ENCODE measurements at places on chromosomes 3 and 15. TPM values are rescaled to one million over a fixed set of nuclear protein-coding genes. Genes with fewer than 3 reads are reported as not detected.

CHRM5 gene
- total RNA-seq: 0.94 TPM

SNX33 gene
- 8.3 TPM for total RNA-seq

SLITRK3 gene
- 0.16 TPM for total RNA-seq

CFAP91 gene
- 28.3 TPM for total RNA-seq

SNTN gene
- total RNA-seq: not detected

CYP8B1 gene
- total RNA-seq: not detected

SMCO1 gene
- total RNA-seq: 0.25 TPM

IL5RA gene
- 0.87 TPM for total RNA-seq

INSYN1 gene
- 15.9 TPM for total RNA-seq

FETUB gene
- total RNA-seq: not detected

SCN5A gene
- total RNA-seq: 0.99 TPM

ZNF620 gene
- total RNA-seq: 4.2 TPM

PTX3 gene
- total RNA-seq: 0.24 TPM

ARPIN gene
- total RNA-seq: 14.3 TPM

GSK3B gene
- total RNA-seq: 65.1 TPM

MESP2 gene
- 2.2 TPM for total RNA-seq

C3orf20 gene
- 11.0 TPM for total RNA-seq

GOLGA6L24 gene
- 6.6 TPM for total RNA-seq

PLIN1 gene
- total RNA-seq: 9.1 TPM

ATP13A4 gene
- total RNA-seq: 1.9 TPM

MCF2L2 gene
- total RNA-seq: 24.2 TPM

B3GALNT1 gene
- total RNA-seq: 20.2 TPM

LRRC34 gene
- 9.7 TPM for total RNA-seq

PDZRN3 gene
- 23.1 TPM for total RNA-seq

SLC38A3 gene
- 5.4 TPM for total RNA-seq

NOX5 gene
- total RNA-seq: 12.2 TPM

ACOX2 gene
- 55.9 TPM for total RNA-seq

RLBP1 gene
- total RNA-seq: 0.31 TPM

ZDHHC23 gene
- total RNA-seq: 27.1 TPM

CCDC191 gene
- total RNA-seq: 22.5 TPM

MORC1 gene
- 19.4 TPM for total RNA-seq

MST1 gene
- total RNA-seq: 67.1 TPM

EXD1 gene
- total RNA-seq: 20.7 TPM

OXTR gene
- total RNA-seq: 4.2 TPM

FAM81A gene
- 5.1 TPM for total RNA-seq

ARL6 gene
- 12.8 TPM for total RNA-seq

PPP2R3A gene
- 35.4 TPM for total RNA-seq

All from testis (tissue), 5 donors.